Naive thymus-derived CD8-positive, alpha-beta T cell (primary cell): ENCODE measurements at places on chromosomes 7 and 10. TPM values are rescaled to one million over a fixed set of nuclear protein-coding genes. Genes with fewer than 3 reads are reported as not detected.

- DNase-seq, result no peak
Observed at GRCh38 chr7:78267141-78267540, 468.6 kb downstream of the PHTF2 start.

GRCh38 chr10:52146766-52147165, 167.3 kb upstream of the DKK1 start:
- no peak for DNase-seq

The BTBD16 gene
- total RNA-seq, result not detected

DNA sequence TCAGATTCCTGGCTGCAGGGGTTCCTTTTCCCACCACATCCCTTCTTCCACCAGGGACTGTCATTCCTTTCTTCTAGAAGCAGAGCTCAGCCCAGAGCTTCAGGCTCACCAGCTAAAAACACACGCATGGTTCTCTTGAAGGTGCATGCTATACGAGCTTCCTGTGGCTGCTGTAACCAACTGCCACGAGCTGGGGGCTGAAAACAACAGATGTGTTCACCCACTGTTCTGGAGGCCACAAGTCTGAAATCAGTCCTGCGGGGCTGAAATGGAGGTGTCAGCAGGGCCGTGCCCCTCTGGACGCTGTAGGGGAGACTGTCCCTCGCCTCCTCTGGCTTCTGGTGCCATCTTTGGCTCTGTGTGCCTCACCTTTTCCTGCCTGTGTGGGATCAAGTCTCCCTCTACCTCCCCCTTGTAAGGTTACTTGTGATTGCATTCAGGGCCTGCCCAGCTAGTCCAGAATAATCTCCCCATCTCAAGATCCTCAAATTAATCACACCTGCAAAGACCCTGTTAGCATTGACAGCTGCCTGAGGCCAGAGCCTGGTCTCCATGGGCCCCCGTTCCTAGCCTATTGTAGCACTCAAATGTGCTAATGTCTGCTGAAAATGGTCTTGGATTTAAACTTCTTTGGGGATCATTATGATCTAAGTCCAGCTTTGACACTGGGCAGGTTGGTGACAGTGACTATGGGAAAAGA, 13.7 kb downstream of the RAB19 start:
- no peak for DNase-seq

- DNase-seq, result peak; percentile 61
Observed at GRCh38 chr7:150368884-150369747, 494 bp downstream of the REPIN1 start.

The NOD1 gene
- 18.9 TPM for total RNA-seq
